Uterus (tissue), 4 donors: ENCODE measurements at places on chromosomes 6 and 20.

GRCh38 chr6:141321493-141322347, 811.0 kb upstream of the GJE1 start:
- no peak overlapping the region for H3K4me3 ChIP-seq
- no peak overlapping the region for H3K27ac ChIP-seq
- no peaks in the 10 kb centered on the region for H3K27me3 ChIP-seq
- DNase-seq: no peak
- no peaks in the 10 kb centered on the region for H3K36me3 ChIP-seq

DNA sequence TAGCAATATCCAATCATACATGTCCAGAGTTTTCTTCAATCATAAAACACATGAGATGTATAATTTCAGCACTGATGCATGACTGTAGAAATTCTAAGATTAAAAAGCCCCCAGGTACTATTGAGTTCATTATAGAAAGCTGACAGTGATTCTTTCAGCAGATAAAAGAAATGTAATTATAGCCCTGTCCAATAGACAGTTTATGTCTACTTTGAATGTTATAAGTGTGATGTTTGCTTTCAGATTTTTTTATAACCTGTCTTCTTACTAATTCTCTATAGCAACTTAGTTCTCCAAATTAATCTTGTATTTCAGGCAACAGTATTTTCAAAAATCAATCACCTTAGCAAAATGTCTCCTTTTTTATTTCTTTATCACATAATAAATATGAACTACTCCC, 13.5 kb upstream of the FKBP1C start:
- H3K4me3 ChIP-seq: no peak overlapping the region
- H3K36me3 ChIP-seq: no peaks in the 10 kb centered on the region
- H3K27ac ChIP-seq: no peak overlapping the region
- DNase-seq: no peak

DNA sequence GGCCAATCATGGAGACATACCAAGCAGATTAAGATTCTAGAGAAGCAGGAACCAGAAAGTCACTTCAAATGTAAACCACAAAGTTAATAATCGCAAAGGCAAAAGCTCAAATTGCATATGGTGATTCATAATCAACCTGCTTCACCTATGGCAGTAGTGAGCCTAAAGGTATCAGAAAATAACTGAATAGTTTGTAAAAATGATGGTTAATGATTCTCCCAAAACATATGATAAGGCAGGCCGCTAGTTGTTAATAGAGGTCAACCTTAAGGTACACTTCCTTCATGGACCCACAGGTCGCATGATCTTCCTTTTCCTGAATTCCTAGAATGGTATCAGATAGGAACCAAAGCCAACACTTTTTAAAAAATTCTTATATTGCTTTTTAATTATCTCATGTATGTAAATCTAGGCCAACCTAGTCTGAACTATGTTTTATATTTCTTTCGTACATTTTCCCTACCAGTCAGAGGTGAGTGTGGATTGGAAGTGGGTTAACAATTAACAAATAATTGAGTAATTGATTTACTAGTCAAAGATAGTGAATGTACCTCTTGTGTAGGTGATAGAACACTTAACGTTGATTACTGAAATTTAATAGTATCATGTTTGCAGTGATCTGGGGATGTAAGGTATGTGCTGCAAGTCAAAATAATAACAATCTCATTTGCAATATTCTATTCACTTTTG, 16.4 kb downstream of the TAAR2 start:
- peaks cover 3% of the 10 kb centered on the region for H3K27me3 ChIP-seq
- no peaks in the 10 kb centered on the region for H3K4me1 ChIP-seq
- H3K27ac ChIP-seq: no peak overlapping the region
- H3K36me3 ChIP-seq: no peaks in the 10 kb centered on the region
- no peak for DNase-seq

- no peaks in the 10 kb centered on the region for H3K4me1 ChIP-seq
- H3K27ac ChIP-seq: no peak overlapping the region
- H3K4me3 ChIP-seq: no peak overlapping the region
- H3K36me3 ChIP-seq: no peaks in the 10 kb centered on the region
Observed at GRCh38 chr6:132948889-132949288, 134.5 kb downstream of the RPS12 start.

DNA sequence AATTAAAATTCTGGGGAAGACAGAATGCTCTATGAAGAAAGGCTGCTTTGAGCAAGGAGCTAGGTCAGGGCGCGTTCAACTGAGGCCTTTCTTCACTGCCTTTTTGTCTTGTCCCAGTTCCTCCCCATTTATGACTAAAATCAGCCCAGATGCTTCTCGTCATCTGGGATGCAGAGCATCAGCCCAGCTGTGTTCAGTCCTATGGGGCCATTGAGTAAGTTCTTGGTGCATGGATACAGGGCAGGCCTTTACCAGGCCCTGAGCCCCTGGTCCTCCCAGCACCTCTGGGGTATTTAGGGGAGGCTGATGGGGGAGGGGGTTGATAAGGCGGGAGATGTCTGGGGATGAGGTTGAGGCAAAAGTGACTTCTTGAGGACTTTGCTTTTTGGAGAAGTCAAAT, 55.7 kb downstream of the PTPN1 start:
- no peak overlapping the region for H3K27ac ChIP-seq
- no peaks in the 10 kb centered on the region for H3K36me3 ChIP-seq
- no peaks in the 10 kb centered on the region for H3K27me3 ChIP-seq
- no peak overlapping the region for H3K4me3 ChIP-seq

- H3K27me3 ChIP-seq: no peaks in the 10 kb centered on the region
- H3K4me3 ChIP-seq: no peak overlapping the region
- no peaks in the 10 kb centered on the region for H3K4me1 ChIP-seq
- no peak overlapping the region for H3K27ac ChIP-seq
- DNase-seq: no peak
Observed at GRCh38 chr6:119637768-119638167, 288.2 kb upstream of the MAN1A1 start.

- H3K36me3 ChIP-seq: no peaks in the 10 kb centered on the region
- H3K27me3 ChIP-seq: no peaks in the 10 kb centered on the region
- no peak overlapping the region for H3K4me3 ChIP-seq
Observed at GRCh38 chr6:113576310-113576709, 280.8 kb upstream of the MARCKS start.

DNA sequence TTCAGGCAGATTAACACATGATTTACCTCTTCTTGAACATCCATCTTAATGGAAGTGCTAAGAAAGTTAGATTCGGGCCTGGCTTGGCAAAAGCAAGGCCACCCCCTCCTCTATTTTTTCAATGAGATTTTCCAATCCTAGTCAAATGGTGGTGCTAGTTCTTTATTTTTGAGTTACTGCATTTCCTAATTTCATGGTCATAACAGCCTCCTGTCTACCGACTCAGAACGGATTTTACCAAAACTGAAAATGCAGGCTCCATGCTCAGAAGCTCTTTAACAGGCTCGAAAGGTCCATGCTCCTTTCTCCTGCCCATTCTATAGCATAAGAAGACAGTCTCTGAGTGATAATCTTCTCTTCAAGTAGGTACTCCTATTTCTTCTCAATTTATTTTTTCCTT, 117.2 kb upstream of the ESR1 start:
- peak overlapping the region; percentile 94 for H3K27ac ChIP-seq
- no peak for DNase-seq
- H3K4me1 ChIP-seq: no peaks in the 10 kb centered on the region
- H3K27me3 ChIP-seq: no peaks in the 10 kb centered on the region
- peak overlapping the region; percentile 33 for H3K4me3 ChIP-seq

DNA sequence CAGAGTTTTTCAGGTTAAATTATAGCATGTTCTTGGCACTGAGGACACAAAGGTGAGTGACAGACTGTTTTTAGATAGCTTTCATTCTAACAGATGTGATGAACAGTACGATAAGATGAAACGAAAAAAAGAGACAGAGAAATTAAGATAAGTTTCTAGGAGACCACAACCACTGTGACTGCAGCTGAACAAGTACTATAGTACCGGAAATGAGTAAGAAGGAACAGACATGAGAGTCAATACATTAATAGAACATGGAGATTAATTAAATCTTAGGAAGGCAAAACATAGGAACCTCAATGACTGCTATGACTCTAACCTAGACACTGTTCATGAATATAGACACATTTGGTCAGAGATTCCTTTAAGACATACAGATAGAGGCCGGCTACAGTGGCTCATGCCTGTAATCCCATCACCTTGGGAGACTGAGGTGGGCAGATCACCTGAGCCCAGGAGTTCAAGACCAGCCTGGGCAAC, 40.2 kb downstream of the HBS1L start:
- no peak overlapping the region for H3K27ac ChIP-seq
- H3K36me3 ChIP-seq: no peaks in the 10 kb centered on the region
- no peaks in the 10 kb centered on the region for H3K27me3 ChIP-seq
- H3K4me3 ChIP-seq: no peak overlapping the region

- no peaks in the 10 kb centered on the region for H3K27me3 ChIP-seq
- no peaks in the 10 kb centered on the region for H3K4me1 ChIP-seq
Observed at GRCh38 chr6:34515473-34516387, 40.4 kb downstream of the SPDEF start.

- peaks cover 5% of the 10 kb centered on the region for H3K4me1 ChIP-seq
- DNase-seq: peak; percentile 9
- H3K27me3 ChIP-seq: no peaks in the 10 kb centered on the region
- H3K27ac ChIP-seq: no peak overlapping the region
- H3K4me3 ChIP-seq: no peak overlapping the region
- no peaks in the 10 kb centered on the region for H3K36me3 ChIP-seq
Observed at GRCh38 chr20:10663756-10664155, 10.0 kb downstream of the JAG1 start.

DNA sequence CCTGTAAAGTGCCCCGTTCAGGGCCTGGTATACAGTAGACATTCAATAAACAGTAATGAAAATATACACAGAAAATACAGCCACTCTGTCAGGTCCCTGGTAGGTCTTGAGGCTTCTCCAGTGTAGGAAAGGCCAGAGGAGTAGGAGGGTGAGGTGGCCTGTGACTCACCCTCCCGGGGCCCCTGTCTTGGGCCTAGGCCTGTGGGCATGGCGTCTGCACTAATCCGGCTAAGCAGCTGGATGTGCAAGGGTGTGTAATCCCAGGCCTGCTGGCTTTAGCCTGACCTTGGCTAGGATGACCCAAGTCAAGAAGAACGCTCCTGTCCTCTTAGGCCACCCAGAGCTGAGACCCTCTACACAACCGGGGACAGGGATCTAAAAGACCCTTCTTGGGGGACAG, 84.9 kb downstream of the KCNB1 start:
- H3K27ac ChIP-seq: peak overlapping the region; percentile 94
- no peaks in the 10 kb centered on the region for H3K36me3 ChIP-seq
- H3K4me3 ChIP-seq: no peak overlapping the region
- peaks cover 18% of the 10 kb centered on the region for H3K4me1 ChIP-seq

GRCh38 chr6:168555618-168556273, 114.8 kb downstream of the SMOC2 start:
- peak overlapping the region; percentile 64 for H3K27ac ChIP-seq
- no peak overlapping the region for H3K4me3 ChIP-seq
- H3K4me1 ChIP-seq: peaks cover 4% of the 10 kb centered on the region
- no peaks in the 10 kb centered on the region for H3K36me3 ChIP-seq
- no peaks in the 10 kb centered on the region for H3K27me3 ChIP-seq

GRCh38 chr6:142266060-142266459, 35.7 kb upstream of the ADGRG6 start:
- no peak overlapping the region for H3K27ac ChIP-seq
- no peaks in the 10 kb centered on the region for H3K27me3 ChIP-seq
- H3K4me1 ChIP-seq: no peaks in the 10 kb centered on the region
- DNase-seq: no peak
- no peaks in the 10 kb centered on the region for H3K36me3 ChIP-seq

DNA sequence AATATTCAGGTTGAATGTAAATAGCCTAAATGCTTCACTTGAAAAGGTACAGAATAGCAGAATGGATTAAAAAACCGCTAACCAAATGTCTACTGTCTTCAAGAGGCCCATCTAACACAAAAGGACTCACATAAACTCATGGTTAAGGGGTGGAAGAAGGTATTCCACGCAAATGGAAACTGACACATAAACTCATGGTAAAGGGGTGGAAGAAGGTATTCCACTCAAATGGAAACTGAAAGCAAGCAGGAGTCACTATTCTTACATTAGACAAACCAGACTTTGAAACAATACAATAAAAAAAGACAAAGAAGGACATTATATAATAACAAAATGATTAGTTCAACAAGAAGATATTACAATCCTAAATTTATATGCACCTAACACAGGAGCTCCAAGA, 38.3 kb upstream of the PKIB start:
- H3K4me1 ChIP-seq: no peaks in the 10 kb centered on the region
- H3K27ac ChIP-seq: no peak overlapping the region
- no peaks in the 10 kb centered on the region for H3K36me3 ChIP-seq
- no peak overlapping the region for H3K4me3 ChIP-seq
